ENCODE measurements at places on chromosomes 4 and X.

- no peak for DNase-seq
- no peak overlapping the region for H3K4me3 ChIP-seq
- H3K27ac ChIP-seq = no peak overlapping the region
- no peaks in the 10 kb centered on the region for H3K4me1 ChIP-seq
- H3K27me3 ChIP-seq = no peaks in the 10 kb centered on the region
- H3K36me3 ChIP-seq = no peaks in the 10 kb centered on the region
Measured at GRCh38 chr4:8675383-8675782, 82.8 kb downstream of the CPZ start.

DNA sequence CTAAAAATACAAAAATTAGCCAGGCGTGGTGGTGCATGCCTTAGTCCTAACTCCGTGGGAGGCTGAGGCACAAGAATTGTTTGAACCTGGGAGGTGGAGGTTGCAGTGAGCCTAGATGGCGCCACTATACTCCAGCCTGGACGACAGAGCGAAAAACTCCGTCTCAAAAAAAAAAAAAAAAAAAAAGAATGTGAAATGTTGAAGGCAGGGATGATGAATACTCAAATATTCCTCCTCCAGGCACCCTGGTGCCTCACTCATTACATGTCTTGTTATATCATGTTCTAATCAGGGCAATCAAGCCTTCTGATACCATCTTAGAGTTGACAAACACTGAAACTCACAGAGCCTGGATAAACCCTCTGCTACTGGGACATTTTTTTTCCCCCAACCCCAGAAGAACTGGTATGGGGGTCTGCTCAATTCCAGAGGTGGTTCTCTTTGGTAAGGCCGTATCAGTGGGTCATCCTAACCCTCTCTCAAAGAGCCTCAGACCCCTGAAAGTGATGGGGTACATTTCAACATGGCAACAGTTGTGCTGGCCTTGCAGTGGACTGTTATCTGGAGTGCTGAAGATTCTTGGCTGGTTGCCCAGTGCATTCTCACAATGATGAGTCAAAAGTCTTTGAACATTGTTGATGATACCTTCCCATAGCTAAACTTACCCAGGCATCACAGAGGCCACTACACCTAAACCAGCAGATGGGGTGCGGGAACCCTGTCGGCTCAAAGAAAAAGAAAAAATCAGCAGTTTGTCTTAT, 2.4 kb upstream of the SH3KBP1 start:
- no peaks in the 10 kb centered on the region for H3K27me3 ChIP-seq
- H3K4me3 ChIP-seq = no peak overlapping the region
- H3K36me3 ChIP-seq = no peaks in the 10 kb centered on the region

DNA sequence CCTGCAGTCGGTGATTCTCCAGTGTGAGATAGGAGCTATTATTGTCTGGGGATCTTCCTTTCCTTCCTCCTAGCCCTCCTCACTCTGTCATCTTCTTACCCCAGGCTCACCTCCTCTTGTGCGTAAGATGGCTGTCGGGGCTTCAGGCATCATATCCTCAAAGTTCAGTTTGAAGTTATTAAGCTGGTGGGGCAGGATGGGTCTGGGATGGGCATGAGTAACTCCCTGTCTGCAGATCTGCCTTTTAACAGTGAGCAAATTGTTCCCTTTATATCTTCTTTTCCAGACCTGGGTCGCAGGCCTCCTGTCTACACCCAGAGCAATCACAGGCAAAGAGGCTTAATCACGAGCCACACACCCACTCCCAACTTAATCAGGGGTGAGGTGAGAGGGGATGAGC, 900 bp upstream of the MTMR1 start:
- H3K27me3 ChIP-seq = no peaks in the 10 kb centered on the region
- H3K4me3 ChIP-seq = peak overlapping the region; percentile 42
- no peak overlapping the region for H3K27ac ChIP-seq
- peaks cover 4% of the 10 kb centered on the region for H3K4me1 ChIP-seq
- DNase-seq = no peak

- H3K4me1 ChIP-seq = no peaks in the 10 kb centered on the region
- no peak overlapping the region for H3K27ac ChIP-seq
- H3K4me3 ChIP-seq = no peak overlapping the region
- no peaks in the 10 kb centered on the region for H3K36me3 ChIP-seq
Measured at GRCh38 chr4:7276515-7276914, 84.2 kb downstream of the SORCS2 start.

DNA sequence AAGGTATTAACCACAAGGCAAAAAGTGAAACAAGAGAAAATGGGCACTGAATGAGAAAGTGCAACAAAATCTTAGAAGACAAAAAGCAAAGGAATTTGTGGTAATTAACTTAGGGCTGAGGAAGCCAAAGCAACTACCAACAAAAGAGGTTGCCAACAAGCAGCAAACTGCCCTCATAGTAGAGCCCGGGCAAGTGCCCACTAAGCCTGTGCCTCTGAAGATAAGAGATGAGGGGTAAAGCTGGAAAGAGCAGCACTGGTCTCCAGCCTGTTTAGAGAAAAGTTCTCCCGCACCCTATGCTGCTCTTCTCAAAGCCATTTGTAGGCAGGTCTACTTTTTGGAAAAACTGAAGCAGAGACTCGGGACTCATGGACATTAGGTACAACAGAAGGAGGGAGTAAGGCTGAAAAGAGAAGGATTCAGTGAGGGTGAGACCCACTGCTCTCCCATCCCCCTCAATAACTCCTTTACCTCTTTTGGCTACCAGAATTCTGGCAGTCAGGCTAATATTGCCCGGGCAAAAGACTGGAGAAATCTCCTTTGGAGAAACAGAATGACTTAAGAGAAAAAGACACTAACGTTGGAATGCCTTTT, 29.6 kb upstream of the KCNE5 start:
- H3K27me3 ChIP-seq = no peaks in the 10 kb centered on the region
- H3K36me3 ChIP-seq = no peaks in the 10 kb centered on the region
- H3K27ac ChIP-seq = no peak overlapping the region
- no peak for DNase-seq

DNA sequence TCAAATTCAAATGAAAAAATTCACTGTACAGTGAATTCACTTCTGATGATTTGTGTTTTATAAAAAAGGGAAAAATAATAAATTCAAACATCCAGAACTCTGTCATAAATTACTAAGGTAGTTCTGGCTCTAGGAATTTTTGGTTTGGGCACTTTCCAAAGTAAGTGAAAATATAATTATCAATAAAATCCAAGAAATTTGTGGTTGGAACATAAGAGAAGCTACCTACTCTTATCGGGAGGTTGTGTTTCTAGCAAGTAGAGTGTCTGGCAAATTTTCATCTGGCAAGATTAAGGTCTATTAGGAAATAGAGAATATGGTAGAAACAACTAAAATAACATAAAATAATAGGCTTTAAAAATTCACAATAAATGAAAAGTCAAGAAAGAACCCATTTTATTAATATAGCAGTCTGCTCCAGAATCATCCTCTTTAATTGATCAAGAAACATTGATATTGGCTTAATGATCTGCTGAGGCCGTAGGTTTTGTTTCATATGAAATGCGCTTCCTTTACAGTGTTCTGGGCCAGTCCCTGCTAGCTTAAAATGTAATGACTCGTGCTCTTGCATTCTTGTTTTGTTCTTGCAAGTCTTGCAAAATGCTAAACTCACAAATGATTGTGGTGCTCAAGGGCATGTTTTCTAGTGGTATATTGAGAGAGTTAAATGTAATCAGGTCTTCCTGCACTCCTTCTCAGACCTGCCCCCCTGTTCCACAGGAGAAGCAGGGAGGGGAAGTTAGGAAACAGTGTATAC, 331.4 kb downstream of the RAPGEF2 start:
- H3K4me1 ChIP-seq = no peaks in the 10 kb centered on the region
- H3K27ac ChIP-seq = no peak overlapping the region
- no peaks in the 10 kb centered on the region for H3K27me3 ChIP-seq
- DNase-seq = no peak
- H3K36me3 ChIP-seq = no peaks in the 10 kb centered on the region
